ENCODE measurements at places on chromosomes 5 and 9. TPM values are rescaled to one million over a fixed set of nuclear protein-coding genes. Genes with fewer than 3 reads are reported as not detected.
A peak's percentile ranks its signal among the peaks of the same experiment; 100 is the strongest.

DNA sequence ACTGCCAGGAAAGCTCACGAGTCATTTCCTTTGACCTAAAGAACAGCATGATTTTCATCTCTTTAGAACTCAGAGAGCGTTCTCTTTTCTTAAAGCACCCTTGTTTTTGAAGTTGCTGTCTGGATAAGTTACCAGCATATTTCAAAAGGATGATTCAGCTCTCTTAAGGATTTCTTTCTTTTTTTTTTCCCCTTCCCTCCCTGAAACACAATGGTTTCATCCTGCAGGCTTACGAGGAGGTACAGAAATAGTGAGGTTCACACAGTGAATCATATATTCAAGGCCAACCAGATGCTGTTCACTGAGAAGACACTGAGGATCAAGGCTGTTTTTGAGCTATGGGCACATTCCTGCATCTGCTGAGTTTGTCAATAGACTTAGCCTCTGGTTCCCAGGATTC lies 257.2 kb downstream of the KIF4B start:
- DNase-seq: peak; percentile 78

- no peak for DNase-seq
Measured at GRCh38 chr9:1871626-1872419, 143.3 kb upstream of the SMARCA2 start.

Gene SPINK1
- total RNA-seq: not detected

- DNase-seq: peak; percentile 49
Measured at GRCh38 chr9:99905833-99906402, 536 bp upstream of the STX17 start.

- DNase-seq: peak; percentile 62
Measured at GRCh38 chr5:74179179-74179578, 461.3 kb downstream of the ENC1 start.

Gene FUT7
- not detected for total RNA-seq

Gene BTNL8
- not detected for total RNA-seq

GRCh38 chr9:36873247-36873875 lies 160.7 kb downstream of the PAX5 start:
- peak; percentile 40 for DNase-seq

GRCh38 chr9:132632413-132633129 lies 37.2 kb downstream of the DDX31 start:
- no peak for DNase-seq

GRCh38 chr9:98568234-98568908 lies 140.4 kb downstream of the GABBR2 start:
- no peak for DNase-seq

Gene GAPT
- not detected for total RNA-seq

GRCh38 chr5:60522292-60522905 lies 177.6 kb downstream of the DEPDC1B start:
- no peak for DNase-seq

- no peak for DNase-seq
Measured at GRCh38 chr5:45639040-45639439, 57.1 kb downstream of the HCN1 start.

- peak; percentile 65 for DNase-seq
Measured at GRCh38 chr5:120463991-120464626, at the start of gene PRR16. Gene PRR16 (plus strand): TSS chr5:120464300.

GRCh38 chr5:56985936-56986625 lies 34.2 kb upstream of the MIER3 start:
- DNase-seq: no peak

DNA sequence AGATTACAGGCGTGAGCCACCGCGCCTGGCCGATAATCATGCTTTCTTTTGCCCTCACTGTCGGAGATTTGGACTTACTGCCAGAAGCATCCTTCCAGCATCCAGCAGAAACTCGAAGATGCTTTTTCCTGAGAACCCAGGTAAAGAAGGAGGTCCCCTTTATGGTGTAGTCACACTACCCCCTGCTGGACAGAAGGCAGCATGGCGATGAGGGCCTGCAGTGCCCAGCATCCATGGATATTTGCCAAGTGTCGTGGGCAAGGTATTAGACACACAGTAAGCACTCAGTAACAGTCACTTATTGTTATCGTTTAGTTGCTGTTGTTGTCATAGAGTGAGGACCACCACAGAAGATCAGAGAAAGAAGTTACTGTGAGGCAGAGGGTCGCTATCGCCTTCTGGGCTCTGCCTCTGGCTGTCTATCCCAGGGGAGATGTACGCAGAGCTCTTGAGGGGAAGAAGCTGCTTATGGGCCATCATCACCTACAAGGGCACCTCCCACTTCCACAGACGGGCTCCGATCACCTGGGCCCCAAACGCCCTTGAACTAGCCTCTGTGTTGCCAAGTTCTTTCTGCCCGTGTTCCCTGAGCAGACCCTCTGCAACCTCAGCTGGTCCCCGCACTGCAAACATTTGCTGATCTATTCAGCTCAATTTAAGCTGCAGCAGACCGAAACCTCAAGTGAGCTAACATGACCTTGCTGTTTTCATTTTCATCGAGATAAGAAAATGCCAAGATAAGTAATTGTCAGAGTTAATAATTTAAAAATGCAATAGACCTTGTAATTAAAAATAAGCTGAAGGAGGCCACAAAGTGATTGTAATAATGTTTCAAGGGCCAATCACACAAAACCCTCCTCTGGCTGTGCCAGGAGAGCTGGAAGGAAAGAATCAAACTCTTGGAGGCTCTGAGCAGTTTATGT lies 23.9 kb downstream of the C5orf15 start:
- peak; percentile 44 for DNase-seq

- no peak for DNase-seq
Measured at GRCh38 chr9:129399634-129399990, 221.3 kb downstream of the C9orf50 start.

DNA sequence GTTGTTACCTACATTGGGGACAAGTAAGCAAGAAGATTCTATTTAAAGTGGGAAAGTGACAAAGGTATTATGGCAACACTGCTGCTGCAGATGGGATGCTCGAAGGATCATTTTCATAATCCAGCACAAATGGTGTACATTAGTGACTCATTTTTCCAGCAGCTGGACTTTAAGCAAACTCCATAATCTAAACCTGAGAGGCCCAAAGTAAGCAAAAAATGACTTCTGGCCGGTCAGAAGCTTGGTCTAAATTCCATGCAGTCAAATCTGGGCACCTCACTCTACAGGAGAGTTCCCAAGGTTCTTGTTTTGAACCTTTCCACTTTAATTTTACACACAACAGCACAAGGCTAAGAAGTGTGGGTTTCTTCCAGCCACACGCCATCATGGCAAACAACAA lies 43.6 kb upstream of the TRAF1 start:
- DNase-seq: no peak

Gene UBAP1
- total RNA-seq: 71.8 TPM

GRCh38 chr5:176732736-176733405 lies 77.5 kb upstream of the UNC5A start:
- no peak for DNase-seq

GRCh38 chr9:13587571-13587970 lies 308.1 kb upstream of the MPDZ start:
- no peak for DNase-seq

Gene LRRC19
- total RNA-seq: not detected

- DNase-seq: peak; percentile 23
Measured at GRCh38 chr9:127318651-127319167, 54.1 kb downstream of the GARNL3 start.

DNA sequence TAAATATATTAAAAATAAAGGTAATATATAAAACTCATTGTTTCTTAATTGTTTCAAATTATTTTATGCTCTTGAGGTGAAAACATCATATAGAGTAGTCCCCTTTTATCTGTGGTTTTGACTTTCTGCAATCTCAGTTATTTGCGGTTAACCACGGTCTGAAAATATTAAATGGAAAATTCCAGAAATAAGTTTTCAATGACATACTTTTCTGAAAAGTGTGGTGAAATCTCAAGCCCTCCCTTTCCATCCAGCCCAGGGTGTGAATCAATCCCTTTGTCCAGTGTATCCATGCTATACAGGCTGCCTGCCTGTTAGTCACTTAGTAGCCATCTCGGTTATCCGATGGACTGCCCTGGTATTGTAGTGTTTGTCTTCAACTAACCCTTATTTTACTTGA lies 546.7 kb upstream of the DMAC1 start:
- no peak for DNase-seq

Gene TRPM3
- total RNA-seq: 0.21 TPM

- DNase-seq: no peak
Measured at GRCh38 chr9:110767559-110768063, 99.0 kb downstream of the MUSK start.

Gene GADD45G
- not detected for total RNA-seq

- DNase-seq: no peak
Measured at GRCh38 chr5:168860081-168860480, 280.9 kb upstream of the PANK3 start.

Gene ZSWIM6
- 9.3 TPM for total RNA-seq

- no peak for DNase-seq
Measured at GRCh38 chr5:119032656-119033055, 38.2 kb upstream of the DMXL1 start.

GRCh38 chr9:103242025-103242424 lies 246.9 kb downstream of the CYLC2 start:
- peak; percentile 14 for DNase-seq

- DNase-seq: peak; percentile 40
Measured at GRCh38 chr5:150615141-150615699, 25.2 kb upstream of the SYNPO start.

DNA sequence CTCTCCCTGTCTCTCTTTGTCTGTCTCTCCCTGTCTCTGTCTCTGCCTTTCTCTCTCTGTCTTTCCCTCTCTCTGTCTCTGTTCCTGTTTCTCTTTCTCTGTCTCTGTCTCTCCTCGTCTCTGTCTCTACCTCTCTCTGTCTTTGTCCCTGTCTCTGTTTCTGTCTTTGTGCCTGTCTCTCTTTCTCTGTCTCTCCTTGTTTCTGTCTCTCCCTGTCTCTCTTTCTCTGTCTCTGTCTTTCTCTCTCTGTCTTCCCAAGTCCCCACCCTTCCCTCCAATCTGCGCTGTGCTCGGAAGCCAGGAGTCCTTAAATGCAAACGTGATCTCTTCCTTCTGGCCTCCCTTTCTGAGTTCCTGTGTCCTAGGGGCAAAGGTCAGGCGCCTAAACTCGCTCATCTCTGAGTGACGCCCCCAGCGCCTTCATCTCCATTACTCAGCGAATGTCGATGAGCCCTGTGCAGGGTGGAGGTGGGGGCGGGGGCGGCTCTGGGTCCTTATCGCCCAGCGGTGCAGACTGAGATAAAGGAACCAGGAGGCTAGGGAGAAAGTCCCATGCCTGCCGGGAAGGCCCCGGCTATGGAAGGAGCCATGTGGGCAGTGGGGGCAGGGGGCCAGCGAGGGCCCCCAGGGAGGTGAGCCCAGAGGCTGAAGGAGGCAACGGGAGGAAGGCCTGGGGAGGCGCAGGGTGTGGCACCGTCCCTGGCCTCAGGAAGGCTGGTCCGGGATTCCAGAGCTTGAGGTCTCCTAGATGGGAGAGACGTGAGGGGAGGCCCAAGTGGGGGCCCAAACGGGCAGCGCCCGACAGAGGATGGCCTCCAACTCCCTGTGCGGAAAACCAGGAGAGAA lies 1.5 kb upstream of the SLC6A19 start:
- no peak for DNase-seq

Gene HSD17B3
- not detected for total RNA-seq

Gene ZDHHC21
- total RNA-seq: 11.8 TPM

- no peak for DNase-seq
Measured at GRCh38 chr5:68757006-68757405, 336.8 kb upstream of the SLC30A5 start.

DNA sequence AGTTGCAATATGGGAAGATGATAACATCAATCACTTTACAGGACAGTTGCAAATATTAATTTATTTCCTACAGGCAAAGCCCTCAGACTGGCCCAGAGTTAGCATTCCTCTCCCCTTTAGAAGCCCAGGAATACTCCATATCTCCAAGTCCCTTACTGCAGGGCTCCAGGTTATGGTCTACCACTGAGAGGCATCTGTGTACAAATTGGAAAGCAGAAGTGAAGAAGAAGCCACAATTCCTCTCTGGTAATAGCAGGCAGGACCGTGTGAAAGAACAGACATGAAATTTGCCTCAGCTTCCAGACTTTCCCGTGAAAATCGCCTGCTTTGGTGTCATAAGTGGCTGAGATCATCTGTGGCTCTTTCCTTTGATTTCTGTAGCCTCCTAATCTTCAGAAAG lies 289.6 kb downstream of the GLIS3 start:
- no peak for DNase-seq

Gene ROPN1L
- total RNA-seq: not detected

GRCh38 chr9:130458027-130458803 lies 13.5 kb downstream of the ASS1 start:
- no peak for DNase-seq

GRCh38 chr9:93391898-93392297 lies 59.6 kb upstream of the FAM120A start:
- DNase-seq: no peak

DNA sequence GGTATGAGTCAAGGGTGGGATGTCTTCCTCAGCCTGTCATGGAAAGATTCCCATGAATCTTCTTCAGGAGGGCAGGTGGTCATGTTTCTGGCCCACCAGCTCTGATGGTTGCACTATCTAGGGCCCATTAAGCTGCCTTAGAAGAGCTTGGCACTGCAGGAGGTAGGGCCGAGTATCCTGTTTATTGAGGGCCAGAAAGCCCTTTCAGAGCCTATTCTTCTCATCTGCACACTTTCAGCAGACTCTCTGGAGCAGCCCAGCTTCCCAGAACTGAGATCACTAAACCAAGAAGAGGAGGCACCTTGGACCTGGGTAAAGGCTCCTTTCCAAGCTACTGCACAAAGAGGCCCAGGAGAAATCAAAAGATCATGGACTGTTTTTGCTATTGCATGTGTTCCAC lies 146.5 kb downstream of the MTX3 start:
- DNase-seq: no peak

Gene HAPLN1
- not detected for total RNA-seq

DNA sequence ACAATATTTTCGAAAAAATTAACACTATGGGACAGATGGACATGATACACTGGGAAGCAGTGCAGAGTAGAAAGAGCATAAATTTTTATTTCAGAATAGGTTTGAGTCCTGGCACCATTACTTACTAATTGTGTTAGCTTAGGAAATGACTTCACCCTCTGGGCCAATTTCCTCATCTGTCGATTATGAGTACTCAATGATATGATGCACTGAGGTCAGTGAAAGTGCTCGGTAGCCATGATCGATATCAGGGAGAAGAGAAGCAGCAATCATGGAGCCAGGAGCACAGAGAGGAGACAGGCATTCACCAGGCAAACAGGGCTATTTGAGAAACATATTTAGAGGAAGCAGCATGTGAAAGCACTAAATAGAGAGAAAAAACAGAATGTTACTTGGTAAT lies 29.4 kb downstream of the NR6A1 start:
- no peak for DNase-seq

DNA sequence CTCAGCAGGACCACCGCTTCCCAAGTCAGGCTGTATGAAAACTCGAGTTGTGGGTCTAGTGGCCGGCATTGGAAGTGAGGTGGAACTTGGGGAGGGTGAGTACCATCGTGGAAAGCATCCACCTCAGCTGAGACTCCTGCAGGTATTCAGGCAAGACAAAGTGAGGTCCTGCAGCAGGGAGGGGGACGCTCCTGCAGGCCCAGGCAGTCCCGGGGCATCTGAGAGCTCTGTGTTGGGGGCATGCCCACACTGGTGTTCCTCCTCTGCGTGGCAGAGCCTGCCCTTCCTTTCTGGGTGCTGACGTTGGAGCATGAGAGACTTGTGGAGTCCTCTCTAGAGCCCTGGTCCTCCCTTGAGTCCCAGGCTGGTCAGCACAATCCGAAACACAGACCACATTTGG lies 187.7 kb downstream of the CACNA1B start:
- no peak for DNase-seq

GRCh38 chr5:124453221-124454051 lies 293.0 kb downstream of the ZNF608 start:
- DNase-seq: peak; percentile 78

Gene ODF2
- total RNA-seq: 20.5 TPM
